ENCODE measurements at places on chromosomes 11 and 22.

DNA sequence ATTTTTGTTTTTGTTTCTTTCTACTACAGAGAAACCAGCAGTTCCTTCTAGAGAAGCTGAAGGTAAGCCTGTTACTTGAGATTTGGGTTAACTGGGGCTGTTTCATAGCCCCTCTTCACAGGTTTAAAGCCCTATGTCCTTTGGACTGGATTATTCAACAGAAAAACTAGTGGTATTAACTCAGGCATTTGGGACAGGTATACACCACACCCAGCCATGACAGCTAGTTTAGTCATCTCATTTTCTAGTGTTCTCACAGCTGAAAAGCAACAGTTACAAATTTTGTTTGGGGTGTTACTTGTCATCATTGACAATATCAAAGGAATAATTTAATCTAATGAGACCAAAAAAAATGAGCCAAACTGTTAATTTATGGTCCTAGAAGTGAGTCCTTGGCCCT, 14.0 kb downstream of the LAYN start:
- no peak for DNase-seq

DNA sequence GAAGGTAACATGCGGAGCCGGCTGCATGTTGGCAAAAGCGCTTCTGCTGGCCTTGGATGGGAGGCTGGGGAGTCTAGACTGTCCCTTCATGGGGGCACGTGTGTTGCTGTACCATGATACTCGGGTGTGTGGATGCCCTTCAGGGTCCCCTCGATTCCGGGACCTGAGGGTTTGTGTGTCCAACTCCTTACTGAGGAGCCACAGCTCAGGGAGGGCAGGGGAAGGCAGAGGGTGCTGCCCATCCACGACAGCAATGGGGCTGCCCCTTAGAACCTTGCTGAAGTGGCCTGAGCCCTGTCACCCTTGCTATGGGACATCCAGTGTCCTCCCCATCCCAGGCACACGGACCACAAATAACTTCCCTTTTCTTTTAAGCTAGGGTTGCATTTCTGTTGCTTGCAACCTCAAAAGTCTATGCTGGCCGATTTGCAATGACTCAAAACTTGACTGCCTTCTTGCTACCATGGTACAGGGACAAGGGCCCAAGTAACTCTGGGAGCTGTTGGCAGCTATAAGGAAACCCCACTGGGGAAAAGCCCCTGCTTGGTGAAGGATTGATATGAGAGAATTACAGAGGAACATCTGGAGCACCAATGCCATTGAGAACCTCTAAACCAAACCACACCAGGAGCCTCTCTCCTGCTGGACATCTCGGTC, 43.8 kb downstream of the RTL6 start:
- no peak for DNase-seq

GRCh38 chr11:56637500-56637899, 4.7 kb downstream of the OR5AP2 start:
- DNase-seq, result no peak

DNA sequence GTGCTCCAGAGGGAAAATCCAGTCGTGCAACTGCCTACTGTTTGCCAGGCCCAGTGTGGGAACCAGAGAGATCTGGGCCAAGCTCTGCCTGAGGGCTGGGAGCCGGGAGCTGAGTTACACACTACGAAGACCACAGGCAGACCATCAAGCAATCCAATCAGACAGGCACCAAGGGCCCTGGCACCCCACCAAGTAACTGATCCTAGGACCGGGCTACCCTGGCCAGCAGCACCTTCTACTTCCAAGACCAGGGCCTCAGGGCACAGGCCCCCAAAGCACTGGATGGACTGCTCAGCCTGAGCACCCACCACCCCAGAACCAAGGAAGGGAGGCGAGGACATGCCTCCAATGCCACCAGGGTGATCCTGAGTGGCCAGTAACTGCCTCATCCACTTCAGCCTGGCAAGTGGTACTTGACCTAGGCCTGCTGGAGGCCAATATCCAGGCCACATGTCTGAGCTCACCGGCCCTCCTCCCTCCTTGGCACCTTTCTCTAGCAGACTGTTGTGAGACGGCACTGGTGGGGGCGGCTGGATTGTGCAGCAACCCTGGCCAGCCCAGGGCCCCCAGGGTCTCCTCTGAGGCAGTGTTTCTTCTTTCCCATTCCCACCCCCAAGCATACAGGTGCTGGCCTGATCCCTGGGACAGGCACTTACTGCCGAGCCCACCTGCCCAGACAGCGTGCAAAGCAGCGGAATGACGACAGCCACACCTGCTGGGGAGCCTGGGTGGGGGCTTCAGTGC, 20.7 kb upstream of the ARFGAP3 start:
- DNase-seq, result no peak

- DNase-seq, result no peak
These were observed 2.2 kb downstream of the MRGPRD start for GRCh38 chr11:68978626-68978930.

- peak; percentile 74 for DNase-seq
These were observed 17.7 kb upstream of the CDON start for GRCh38 chr11:126080161-126080941.

DNA sequence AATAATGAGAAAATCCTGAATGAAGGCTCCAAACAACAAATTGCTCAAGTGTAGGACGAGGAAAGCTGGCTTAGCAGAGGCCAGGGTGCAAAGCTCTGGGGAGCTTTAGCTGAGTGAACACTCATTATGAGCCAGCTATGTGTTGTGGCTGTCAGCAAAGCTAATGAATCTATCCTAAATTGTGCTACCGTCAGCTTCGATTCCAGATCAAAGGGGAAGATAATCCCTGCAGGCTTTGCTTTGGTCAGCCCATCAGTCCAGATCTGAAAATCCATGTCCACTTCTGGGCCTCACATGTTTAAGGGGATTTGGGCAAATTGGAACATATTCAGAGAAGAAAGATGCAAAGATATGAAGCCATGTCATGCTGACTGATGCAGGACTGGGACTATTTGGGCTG, 180.9 kb upstream of the ZBED5 start:
- DNase-seq, result no peak

- DNase-seq, result no peak
These were observed 31.5 kb downstream of the C2CD3 start for GRCh38 chr11:74139151-74139918.

- no peak for DNase-seq
These were observed 11.9 kb upstream of the PRG2 start for GRCh38 chr11:57402188-57403002.

GRCh38 chr22:37166675-37167066, 17.0 kb upstream of the IL2RB start:
- peak; percentile 35 for DNase-seq

- no peak for DNase-seq
These were observed 47.2 kb upstream of the BLID start for GRCh38 chr11:122163053-122163819.

DNA sequence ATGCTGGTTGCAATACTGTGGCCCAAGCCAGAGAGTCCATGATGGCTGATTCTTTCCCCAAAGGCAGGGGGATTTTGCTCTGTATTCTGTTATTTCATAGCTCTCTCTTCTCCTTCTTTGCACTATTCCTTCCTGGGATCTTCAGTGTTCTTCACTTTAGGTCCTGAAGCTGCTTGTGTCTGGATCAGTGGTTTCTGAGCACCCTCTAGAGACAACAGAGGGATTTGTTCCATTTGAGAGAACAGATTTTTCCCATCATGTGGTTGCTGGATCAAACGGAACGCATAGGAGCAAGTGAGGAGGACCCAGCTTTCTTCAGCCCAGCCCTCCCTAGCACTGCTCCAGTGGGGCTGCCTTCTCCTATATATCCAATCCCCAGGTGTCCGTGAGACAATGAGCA, 68.7 kb upstream of the SYN3 start:
- DNase-seq, result no peak

- DNase-seq, result no peak
These were observed 135.0 kb downstream of the CSNK2A3 start for GRCh38 chr11:11217929-11218628.

- DNase-seq, result no peak
These were observed 168.6 kb upstream of the UBASH3B start for GRCh38 chr11:122486793-122487495.

DNA sequence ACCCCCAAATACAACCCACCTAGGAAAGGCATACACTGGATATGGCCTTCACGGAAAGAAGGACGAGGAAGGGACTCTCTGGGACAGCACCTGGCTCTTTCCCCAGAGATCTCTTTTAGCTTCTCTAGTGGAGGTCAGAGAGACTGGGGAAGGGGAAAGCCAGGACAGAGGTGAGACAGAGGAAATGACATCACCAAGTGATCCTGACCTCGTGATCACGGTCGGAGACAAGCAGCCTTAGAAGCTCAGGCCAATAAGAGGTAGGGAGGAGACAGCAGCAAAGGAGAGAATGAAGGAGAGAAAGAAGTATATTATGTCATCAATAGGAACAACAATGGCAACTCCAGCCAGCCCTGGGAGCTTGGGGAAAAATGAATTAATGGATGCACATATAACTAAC, 15.4 kb upstream of the TMPRSS13 start:
- no peak for DNase-seq

GRCh38 chr11:64876229-64876750, 2.1 kb downstream of the EHD1 start:
- DNase-seq, result no peak

DNA sequence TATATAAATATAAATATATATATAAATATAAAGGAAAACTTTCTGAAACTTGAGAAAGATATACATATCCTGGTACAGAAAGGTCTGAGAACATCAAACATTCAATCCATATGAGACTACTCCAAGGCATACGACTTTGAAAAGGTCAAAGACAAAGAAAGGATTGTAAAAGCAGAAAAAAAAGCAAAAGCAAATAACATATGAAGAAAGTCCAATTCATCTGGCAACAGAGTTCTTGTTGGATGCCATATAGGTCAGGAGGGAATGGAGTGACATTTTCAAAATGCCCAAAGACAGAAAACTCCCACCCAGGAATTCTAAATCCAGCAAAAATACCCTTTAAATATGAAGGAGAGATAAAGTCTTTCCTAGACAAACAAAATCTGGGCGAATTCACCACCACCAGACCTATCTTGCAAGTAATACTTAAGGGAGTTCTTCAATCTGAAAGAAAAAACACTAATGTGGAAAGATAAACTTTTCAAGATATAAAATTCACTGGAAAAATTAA, 42.3 kb upstream of the MRPL17 start:
- no peak for DNase-seq

- no peak for DNase-seq
These were observed 4.8 kb downstream of the ARHGEF17 start for GRCh38 chr11:73312851-73313327.
